ENCODE measurements at places on chromosomes 1 and 21.
A peak's percentile ranks its signal among the peaks of the same experiment; 100 is the strongest.

GRCh38 chr21:31874812-31875212 lies 2.0 kb downstream of the HUNK start:
- DNase-seq: no peak
- H3K36me3 ChIP-seq: no peaks in the 10 kb centered on the region
- peaks cover 35% of the 10 kb centered on the region for H3K4me1 ChIP-seq

DNA sequence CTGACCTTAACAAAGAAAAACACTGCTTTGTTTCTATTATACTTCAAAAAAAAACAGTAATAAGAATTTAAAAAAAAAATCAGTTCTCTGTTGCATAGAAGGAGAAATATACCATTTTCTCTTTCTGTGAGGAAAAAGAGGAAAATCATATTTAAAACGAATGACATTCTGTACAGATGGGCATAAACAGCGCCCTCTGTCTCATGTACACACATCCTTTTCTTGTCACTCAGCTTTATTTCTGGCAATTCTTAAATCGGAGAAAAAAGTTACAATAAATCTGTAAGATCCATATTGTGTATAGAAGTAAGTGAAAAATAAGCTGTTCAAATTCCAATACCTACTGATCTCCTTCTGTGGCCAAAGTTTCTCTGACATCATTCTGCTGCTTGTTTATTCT lies 245.4 kb downstream of the SMYD3 start:
- no peak for DNase-seq
- no peak overlapping the region for H3K4me3 ChIP-seq
- no peaks in the 10 kb centered on the region for H3K36me3 ChIP-seq
- no peak overlapping the region for H3K27ac ChIP-seq
- no peaks in the 10 kb centered on the region for H3K27me3 ChIP-seq

- H3K4me1 ChIP-seq: no peaks in the 10 kb centered on the region
- no peak overlapping the region for H3K27ac ChIP-seq
- H3K36me3 ChIP-seq: no peaks in the 10 kb centered on the region
- H3K4me3 ChIP-seq: no peak overlapping the region
- no peak for DNase-seq
- H3K27me3 ChIP-seq: no peaks in the 10 kb centered on the region
Measured at GRCh38 chr1:167344615-167345385, 124.1 kb downstream of the POU2F1 start.

GRCh38 chr1:92240034-92240433 lies 22.3 kb downstream of the C1orf146 start:
- H3K27me3 ChIP-seq: no peaks in the 10 kb centered on the region
- H3K4me3 ChIP-seq: no peak overlapping the region
- H3K4me1 ChIP-seq: no peaks in the 10 kb centered on the region
- H3K27ac ChIP-seq: no peak overlapping the region
- no peaks in the 10 kb centered on the region for H3K36me3 ChIP-seq

DNA sequence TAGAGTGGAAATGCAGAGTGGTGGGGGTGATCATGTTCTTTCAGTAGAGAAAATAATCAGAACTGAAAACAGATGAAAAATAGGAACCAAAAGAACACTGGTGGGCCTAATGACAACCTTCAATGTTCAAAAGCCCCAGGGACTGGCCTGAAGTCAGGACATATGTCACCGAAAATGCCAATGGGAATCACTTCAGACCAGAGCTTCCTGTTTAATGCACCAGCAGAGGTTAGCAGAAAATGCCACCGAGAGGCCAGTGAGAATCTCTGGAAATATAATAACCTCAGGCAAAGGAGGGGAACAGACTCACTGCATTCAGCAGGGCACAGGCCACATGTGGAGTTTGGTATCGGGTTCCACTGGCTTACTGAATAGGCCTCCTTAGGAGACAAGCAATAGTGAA lies 15.9 kb upstream of the CD58 start:
- H3K27ac ChIP-seq: no peak overlapping the region
- DNase-seq: no peak
- no peaks in the 10 kb centered on the region for H3K36me3 ChIP-seq
- H3K4me3 ChIP-seq: no peak overlapping the region

DNA sequence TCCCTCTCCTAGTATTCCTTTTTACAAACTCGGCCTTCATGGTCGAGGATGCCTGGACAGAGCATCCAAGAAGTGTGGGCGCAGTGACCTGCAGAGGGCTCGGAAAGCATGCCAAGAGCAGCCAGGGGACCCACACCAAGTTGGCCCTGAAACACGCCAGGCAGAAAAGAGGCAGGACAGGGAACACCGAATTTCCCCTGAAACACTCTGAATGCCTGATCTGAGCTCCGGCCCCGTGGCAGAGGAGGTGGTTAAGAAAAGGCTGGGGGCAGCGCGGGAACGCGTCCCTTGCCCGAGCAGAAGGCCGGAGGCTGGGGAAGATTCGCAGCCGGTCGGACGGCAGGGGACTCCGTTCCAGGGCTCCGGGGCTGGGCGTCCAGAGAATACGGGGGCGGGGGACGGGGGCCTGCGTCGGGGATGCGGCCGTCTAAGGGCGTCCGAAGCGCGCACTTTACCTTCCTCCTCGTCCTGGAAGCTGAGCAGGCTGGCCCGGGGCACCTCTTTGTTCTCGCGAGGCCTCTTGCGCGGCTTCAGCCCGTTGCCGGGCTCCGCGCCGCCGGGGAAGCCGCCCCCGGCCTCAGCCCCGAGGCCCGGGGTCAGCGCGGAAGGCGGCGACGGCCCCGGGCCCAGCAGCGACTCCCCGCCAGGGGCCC lies 558 bp downstream of the PAXBP1 start:
- peak; percentile 64 for DNase-seq
- H3K4me3 ChIP-seq: peak overlapping the region; percentile 84
- peaks cover 31% of the 10 kb centered on the region for H3K4me1 ChIP-seq
- H3K36me3 ChIP-seq: no peaks in the 10 kb centered on the region

DNA sequence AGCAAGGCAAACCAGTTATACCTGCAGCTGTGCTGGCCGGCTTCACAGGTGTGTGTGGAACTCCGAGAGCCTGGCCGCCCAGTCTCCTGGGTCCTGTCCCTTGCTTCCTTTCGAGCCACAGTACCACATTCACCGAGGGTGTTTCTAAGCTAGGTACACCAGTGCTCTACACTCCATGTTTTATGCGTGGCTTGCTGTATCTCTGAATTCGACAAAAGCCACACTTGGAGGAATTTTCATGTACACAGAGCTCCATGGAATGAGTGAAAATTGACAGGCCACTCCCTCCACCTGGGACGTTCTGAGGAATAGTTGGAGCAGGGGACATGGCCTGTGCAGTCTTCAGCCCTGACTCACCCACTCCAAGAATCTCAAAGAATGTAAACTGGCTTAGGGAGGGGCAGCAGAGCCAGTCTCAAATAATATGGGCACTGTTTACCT lies 14.0 kb downstream of the ETS2 start:
- H3K4me3 ChIP-seq: no peak overlapping the region
- no peak for DNase-seq
- H3K4me1 ChIP-seq: no peaks in the 10 kb centered on the region

DNA sequence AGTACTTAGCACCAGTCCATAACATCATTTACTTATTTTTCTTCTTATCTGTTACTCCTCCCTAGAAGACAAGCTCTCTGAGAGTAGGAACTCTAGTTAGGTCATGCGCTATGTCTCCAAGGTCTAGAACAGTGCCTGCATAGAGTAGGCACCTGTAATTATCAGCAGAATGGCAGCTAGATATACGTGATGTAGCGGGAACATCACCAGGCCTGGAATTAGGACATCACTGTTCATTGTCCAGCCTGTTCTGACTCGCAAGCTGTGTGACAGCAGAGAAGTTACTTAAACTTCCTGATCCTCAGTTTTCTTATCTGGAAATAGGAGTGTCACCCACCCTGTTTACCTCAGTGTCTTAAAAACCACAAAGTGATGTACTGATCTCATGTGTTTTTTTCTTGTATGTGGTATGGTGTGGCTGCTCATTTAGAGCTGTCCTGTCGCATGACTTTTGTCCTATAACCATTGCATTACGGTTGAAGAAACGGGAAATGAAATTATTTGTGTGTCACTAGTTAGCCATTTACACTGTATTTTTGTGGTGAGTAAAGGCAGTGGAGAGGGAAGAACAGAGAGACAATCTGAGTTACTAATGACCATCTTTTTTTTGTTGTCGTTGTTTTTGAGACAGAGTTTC lies 37.1 kb upstream of the EXO1 start:
- no peak for DNase-seq
- no peak overlapping the region for H3K4me3 ChIP-seq
- H3K27me3 ChIP-seq: no peaks in the 10 kb centered on the region
- H3K27ac ChIP-seq: no peak overlapping the region

GRCh38 chr21:32468681-32469111 lies 56.2 kb downstream of the EVA1C start:
- H3K36me3 ChIP-seq: peaks cover 57% of the 10 kb centered on the region
- no peak overlapping the region for H3K27ac ChIP-seq
- H3K4me3 ChIP-seq: no peak overlapping the region

DNA sequence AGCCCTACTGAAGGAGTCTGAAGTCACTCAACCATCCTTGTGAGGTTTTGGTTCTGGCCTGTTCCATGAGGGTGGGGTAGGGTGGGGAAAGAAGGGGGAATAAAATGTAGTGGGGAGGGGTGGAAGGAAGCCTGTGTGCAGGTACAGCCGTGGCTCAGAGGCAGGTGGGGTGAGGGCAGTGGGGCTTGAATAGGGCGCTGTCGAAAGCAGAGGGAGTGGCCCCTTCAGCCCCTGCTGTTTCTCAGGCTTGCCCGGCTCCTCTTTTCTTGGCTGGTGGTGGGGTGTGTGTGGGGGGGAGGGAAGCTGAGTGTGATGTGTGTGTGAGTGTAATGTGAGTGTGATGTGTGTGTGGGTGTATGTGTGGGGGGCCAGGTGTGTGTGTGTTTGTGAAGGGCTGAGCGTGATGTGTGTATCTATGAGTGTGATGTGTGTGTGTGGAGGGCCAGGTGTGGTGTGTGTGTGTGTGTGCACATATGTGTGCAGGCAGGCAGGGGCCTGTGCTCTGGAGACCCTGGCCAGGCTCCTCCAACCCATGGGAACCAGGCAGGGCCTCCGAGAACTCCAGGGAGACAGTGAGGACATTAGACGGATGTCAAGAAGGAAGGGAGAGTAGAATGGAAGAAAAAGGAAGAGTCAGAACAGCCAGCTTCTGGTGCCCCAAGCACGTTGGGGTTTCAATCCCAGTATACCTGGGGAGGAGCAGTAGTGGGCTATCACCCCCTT lies 9.0 kb downstream of the SOX13 start:
- H3K27ac ChIP-seq: peak overlapping the region; percentile 65
- H3K4me1 ChIP-seq: peaks cover 68% of the 10 kb centered on the region
- H3K27me3 ChIP-seq: no peaks in the 10 kb centered on the region
- no peak overlapping the region for H3K4me3 ChIP-seq
- H3K36me3 ChIP-seq: no peaks in the 10 kb centered on the region

DNA sequence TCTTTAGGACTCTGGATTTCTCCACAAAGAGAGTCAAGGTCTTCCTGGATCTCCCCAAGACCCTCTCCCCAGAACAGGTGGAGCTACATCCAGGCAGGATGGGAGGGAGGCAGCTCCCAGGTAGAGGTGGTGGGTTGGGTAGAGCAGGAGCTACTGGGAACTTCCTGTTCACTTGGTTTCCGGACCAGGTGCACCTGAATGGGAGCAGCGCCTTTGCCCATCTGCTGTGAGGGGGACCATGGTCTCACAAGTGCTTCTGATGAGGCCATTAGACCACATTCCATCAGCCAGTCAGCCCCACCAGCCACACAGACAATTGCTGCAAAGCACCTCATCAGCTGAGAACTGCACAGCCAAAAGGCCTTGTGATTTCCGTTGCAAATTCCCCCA lies 188.8 kb downstream of the MATN1 start:
- peak; percentile 18 for DNase-seq
- no peaks in the 10 kb centered on the region for H3K27me3 ChIP-seq
- no peak overlapping the region for H3K4me3 ChIP-seq

- DNase-seq: no peak
- peaks cover 25% of the 10 kb centered on the region for H3K36me3 ChIP-seq
- H3K27ac ChIP-seq: peak overlapping the region; percentile 32
- no peaks in the 10 kb centered on the region for H3K27me3 ChIP-seq
- H3K4me3 ChIP-seq: no peak overlapping the region
Measured at GRCh38 chr1:155011437-155012025, 8.9 kb downstream of the ZBTB7B start.

GRCh38 chr1:155499263-155499662 lies 63.3 kb downstream of the ASH1L start:
- H3K4me1 ChIP-seq: peaks cover 20% of the 10 kb centered on the region
- no peak for DNase-seq
- H3K27ac ChIP-seq: no peak overlapping the region
- H3K4me3 ChIP-seq: no peak overlapping the region
- no peaks in the 10 kb centered on the region for H3K27me3 ChIP-seq

GRCh38 chr1:54312796-54313316 lies 93.3 kb downstream of the SSBP3 start:
- no peaks in the 10 kb centered on the region for H3K36me3 ChIP-seq
- H3K27me3 ChIP-seq: no peaks in the 10 kb centered on the region
- no peak overlapping the region for H3K4me3 ChIP-seq
- H3K4me1 ChIP-seq: peaks cover 49% of the 10 kb centered on the region
- no peak for DNase-seq
- peak overlapping the region; percentile 15 for H3K27ac ChIP-seq

DNA sequence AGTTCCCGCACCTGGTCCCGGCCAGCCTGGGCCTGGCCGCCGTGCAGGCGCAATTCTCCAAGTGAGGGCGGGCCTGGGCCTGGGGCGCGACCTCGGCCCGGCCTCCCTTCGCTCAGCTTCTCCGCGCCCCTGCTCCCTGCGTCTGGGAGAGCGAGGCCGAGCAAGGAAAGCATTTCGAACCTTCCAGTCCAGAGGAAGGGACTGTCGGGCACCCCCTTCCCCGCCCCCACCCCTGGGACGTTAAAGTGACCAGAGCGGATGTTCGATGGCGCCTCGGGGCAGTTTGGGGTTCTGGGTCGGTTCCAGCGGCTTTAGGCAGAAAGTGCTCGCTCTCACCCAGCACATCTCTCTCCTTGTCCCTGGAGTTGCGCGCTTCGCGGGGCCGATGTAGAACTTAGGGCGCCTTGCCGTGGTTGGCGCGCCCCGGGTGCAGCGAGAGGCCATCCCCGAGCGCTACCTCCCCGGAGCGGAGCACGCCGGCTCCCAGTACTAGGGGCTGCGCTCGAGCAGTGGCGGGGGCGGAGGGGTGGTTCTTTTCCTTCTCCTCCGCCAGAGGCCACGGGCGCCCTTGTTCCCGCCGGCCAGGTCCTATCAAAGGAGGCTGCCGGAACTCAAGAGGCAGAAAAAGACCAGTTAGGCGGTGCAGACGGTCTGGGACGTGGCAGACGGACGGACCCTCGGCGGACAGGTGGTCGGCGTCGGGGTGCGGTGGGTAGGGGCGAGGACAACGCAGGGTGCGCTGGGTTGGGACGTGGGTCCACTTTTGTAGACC lies 1.2 kb downstream of the OLIG1 start:
- no peaks in the 10 kb centered on the region for H3K4me1 ChIP-seq
- no peak for DNase-seq
- no peaks in the 10 kb centered on the region for H3K36me3 ChIP-seq

GRCh38 chr1:246629976-246630375 lies 63.7 kb downstream of the CNST start:
- DNase-seq: no peak
- H3K36me3 ChIP-seq: peaks cover 24% of the 10 kb centered on the region
- no peak overlapping the region for H3K27ac ChIP-seq
- no peaks in the 10 kb centered on the region for H3K27me3 ChIP-seq
- no peak overlapping the region for H3K4me3 ChIP-seq

- H3K27ac ChIP-seq: no peak overlapping the region
- no peak for DNase-seq
- no peaks in the 10 kb centered on the region for H3K36me3 ChIP-seq
- no peaks in the 10 kb centered on the region for H3K4me1 ChIP-seq
- H3K4me3 ChIP-seq: no peak overlapping the region
Measured at GRCh38 chr1:152481869-152482664, 28.5 kb upstream of the LCE5A start.
